ENCODE measurements at places on chromosomes 7 and 10.

DNA sequence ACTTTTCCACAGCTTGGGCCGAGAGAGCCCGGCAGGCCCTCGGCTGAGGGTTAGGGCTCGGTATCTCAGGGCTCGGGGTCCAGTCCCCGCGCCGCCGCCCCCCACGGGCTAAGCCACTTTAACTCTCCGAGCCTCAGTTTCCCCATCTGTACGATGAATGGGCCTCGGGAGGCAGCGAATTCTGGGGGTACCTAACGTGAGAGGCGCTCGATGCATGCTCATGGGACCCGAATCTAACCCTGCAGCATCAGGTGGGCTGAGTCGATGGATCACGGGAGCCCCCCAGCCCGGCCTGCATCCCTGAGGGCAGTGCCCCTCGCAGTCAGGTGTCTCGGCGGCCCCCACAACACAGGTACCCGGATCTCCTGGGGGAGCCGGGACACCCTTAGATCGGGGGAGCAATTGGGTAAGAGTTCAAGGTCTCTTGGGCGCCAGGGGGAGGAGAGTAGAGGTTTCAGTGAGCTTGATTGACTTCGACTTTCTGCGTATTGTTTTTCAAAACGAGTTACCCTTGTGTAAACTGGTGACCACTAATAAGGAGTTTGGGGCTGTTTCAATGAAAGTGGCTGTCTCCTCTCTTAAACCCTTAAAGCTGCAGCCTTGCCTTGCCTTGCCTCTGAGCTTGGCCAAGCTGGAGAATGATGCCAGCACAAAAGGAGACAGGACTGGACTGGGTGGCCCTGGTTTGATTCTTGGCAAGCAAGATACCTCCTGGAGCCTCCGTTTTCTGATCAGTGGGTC is 631 bp downstream of the POR start:
- no peak for DNase-seq

DNA sequence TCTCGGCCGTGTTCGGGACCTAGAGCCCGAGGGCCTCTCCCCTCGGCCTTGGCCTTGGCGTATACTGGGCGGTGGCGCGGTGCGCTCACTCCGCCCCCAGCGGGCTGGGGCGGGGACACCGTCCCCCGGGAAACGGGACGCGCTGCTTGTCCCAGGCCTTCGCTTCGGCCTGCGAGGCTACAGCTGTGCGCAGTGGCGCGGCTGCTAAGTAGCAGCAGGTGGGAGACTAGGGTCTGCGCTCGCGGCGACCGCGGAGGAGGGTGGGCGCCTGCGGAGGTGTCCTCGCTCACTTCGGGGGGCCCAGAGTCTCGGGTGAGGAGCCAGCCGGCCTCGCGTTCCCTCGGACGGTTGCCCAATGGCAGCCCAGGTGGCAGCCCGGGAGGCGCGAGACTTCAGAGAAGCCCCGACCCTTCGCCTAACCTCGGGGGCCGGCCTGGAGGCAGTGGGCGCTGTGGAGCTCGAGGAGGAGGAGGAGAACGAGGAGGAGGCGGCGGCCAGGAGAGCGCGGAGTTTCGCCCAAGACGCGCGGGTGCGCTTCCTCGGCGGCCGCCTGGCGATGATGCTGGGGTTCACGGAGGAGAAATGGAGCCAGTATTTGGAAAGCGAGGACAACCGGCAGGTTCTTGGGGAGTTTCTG is at the start of gene DNAH11:
Gene DNAH11, plus strand, starts transcription at position 149 of the 637 bp plus-strand sequence. Its CDS starts 207 bp downstream, at position 356.
- DNase-seq: peak; percentile 21

GRCh38 chr7:30877015-30877769 is 34.5 kb upstream of the AQP1 start:
- no peak for DNase-seq

- DNase-seq: no peak
Observed at GRCh38 chr10:71126432-71126831, 85.9 kb upstream of the UNC5B start.

DNA sequence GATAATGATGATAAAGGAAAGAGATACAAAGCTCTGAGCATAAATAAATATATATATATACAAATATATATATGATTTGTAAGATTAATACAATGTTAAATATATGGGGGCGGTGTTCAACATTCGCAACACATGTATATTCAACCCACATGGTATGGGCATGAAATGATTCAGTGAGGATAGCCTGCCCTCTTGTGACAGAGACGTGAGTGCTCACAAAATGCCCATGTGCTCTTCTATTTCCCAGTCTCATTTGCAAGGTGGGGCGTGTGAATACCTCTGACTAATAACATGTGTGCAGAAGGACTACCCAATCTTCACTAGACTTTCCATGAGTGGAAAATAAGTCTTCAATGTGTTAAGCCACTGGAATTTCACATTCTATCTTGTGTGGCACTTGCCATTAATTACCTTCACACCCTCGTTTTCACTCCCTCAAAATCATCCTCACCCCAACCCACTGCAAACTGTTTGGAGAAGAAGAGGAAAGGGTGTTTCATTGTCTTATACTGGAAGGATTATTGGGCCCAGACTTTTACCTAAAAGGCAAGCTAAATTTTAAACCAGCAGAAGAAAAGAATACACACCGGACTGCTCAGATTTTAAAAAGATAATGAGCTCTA is 26.9 kb downstream of the ASAH2 start:
- DNase-seq: peak; percentile 64

DNA sequence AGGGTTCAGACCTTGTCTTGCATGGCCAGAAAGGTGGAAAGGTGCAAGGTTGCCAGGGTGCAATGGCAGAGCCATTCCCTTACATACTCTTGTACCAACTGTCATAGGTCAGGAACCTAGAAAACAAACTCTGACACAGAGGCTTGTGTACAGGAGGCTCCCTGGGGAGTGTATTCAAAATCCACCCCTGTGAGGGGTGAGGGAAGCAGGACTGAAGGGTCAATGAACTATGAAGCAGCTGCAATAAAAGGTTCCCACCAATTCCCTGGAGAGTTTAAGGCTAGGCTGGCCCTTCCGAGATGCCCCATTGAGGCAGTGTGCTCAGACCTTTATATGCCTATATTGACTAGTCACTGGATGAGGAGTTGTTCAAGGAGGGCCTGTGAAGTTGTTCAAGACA is 13.9 kb upstream of the CUZD1 start:
- DNase-seq: no peak

GRCh38 chr10:3766046-3766756 is 18.8 kb downstream of the KLF6 start:
- no peak for DNase-seq

DNA sequence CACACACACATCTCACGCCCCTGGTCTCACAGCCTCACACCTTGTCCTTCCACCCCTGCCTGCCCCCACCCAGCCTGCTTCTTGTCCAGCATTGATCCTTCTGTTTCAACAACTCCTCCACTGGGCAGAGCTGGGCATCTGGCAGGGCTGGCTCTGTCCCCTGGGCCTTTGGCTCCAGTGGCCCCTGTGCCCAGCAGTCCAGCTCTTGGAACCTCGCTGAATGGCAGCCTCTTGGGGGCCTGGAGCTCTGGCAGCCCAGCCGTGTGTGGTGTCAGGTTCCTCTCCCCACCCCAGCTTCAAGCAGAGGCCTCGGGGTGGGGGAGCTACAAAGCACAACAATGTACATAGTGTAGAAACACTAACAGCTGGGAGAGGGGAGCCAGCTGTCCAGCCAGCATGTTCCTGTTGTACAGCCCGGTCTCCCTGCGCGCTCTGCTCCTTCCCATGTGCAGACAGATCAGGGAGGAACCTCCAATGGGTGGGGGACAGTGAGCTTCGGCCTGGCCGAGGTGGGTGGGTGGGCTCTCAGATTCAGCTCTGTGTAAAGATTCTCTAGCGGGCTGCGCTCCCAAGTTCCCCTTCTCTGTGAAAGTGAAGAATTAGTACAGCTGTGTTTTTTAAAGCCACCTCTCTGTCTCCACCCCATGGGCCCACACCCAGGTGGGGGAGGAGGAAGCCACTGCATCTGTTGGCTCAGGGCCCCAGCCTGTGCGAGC is 19.4 kb downstream of the ZMIZ2 start:
- DNase-seq: no peak

GRCh38 chr7:123410273-123410904 is 124.0 kb downstream of the IQUB start:
- no peak for DNase-seq

GRCh38 chr7:42964849-42965805 is 33.0 kb downstream of the MRPL32 start:
- DNase-seq: no peak

DNA sequence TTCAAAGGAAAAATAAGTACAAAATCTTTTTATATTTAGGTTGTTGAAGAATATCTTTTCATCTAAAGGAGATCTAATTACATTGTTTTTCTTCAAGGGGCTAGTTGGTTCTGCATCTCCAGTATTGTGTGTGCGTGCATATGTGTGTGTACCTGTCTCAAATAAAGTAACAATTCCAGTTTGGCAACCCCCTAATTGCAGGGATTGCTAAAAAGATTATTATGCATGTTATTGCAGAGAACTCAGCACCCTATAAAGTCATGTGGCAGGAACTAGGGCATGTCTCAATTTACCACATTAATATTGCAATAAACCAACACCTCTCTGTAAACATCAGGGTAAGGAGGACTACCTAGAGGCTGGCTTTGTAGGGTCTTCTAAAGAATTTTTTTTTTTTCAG is 37.0 kb downstream of the MRPS33 start:
- DNase-seq: no peak

GRCh38 chr10:74896788-74897527 is 70.6 kb downstream of the KAT6B start:
- DNase-seq: no peak

DNA sequence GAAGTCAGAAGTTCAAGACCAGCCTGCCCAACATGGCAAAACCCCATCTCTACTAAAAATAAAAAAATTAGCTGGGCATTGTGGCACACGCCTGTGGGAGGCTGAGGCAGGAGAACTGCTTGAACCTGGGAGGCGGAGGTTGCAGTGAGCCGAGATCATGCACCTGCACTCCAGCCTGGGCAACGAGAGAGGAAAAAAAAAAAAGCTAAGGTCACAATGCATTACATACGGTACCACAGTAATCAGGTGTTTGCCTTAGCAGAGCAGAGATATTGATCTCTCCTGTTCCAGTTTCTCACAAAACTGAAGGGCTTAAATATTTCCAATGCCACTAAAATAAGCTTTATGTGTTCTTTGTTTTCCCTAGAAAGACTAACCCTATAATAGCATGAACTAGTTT is 7.5 kb downstream of the PDZD8 start:
- DNase-seq: no peak

DNA sequence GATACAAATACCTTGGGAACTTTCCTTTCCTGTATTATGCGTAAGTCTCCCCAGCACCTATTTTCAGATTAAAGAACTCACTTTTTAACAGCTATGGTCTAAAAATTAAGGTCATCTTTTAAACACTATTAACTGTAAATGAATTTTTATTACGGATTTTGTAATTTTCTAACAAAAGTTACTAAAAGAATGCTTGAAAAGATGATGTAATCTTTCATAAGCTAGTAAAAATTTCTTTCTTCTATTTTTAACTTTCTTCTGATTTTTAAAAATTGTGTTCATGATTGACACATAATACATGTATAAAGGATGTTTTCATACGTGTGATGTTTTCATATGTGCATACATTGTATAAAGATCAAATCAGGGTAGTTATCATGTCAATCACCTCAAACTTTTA is 291.2 kb upstream of the MBL2 start:
- DNase-seq: no peak

DNA sequence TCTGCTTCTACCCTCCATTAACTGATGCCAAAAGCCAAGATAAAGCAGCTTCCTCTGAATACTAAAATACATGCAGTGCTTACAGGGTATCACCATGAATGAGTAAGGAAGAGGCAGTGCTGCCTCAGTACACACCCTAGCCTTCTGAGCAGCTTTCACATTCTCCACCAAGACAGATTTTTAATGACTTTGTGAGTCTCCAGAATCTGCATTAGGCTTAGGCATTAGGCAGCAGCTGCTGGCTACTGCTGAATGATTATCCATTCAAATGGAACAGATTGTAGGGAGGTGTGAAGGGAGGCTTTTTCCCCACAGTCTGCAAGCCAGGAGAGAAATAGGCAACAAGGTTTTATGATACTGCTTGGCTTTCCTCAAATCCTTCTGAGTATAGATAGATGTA is 1226.7 kb upstream of the LRRN3 start:
- no peak for DNase-seq

- DNase-seq: no peak
Observed at GRCh38 chr7:23468526-23469149, 1.7 kb downstream of the IGF2BP3 start.

- DNase-seq: no peak
Observed at GRCh38 chr10:52568309-52568708, 204.3 kb downstream of the MBL2 start.

GRCh38 chr10:99676426-99676825 is 17.1 kb downstream of the ENTPD7 start:
- DNase-seq: no peak

DNA sequence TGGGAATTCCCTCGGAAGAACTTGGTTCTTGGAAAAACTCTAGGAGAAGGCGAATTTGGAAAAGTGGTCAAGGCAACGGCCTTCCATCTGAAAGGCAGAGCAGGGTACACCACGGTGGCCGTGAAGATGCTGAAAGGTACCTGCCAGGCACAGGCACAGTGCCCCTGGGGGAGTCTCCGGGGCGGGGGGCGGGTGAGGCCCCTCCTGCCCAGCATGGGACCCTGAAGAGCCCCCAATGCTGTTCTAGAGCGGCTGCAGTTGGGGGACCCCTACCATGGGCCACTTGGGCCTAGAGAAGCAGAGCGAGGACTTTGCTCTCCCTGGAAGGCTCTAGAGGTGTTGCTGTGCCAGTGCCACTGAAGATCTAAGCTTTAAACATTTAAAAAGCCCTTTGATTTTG is 21.6 kb upstream of the CSGALNACT2 start:
- DNase-seq: no peak

DNA sequence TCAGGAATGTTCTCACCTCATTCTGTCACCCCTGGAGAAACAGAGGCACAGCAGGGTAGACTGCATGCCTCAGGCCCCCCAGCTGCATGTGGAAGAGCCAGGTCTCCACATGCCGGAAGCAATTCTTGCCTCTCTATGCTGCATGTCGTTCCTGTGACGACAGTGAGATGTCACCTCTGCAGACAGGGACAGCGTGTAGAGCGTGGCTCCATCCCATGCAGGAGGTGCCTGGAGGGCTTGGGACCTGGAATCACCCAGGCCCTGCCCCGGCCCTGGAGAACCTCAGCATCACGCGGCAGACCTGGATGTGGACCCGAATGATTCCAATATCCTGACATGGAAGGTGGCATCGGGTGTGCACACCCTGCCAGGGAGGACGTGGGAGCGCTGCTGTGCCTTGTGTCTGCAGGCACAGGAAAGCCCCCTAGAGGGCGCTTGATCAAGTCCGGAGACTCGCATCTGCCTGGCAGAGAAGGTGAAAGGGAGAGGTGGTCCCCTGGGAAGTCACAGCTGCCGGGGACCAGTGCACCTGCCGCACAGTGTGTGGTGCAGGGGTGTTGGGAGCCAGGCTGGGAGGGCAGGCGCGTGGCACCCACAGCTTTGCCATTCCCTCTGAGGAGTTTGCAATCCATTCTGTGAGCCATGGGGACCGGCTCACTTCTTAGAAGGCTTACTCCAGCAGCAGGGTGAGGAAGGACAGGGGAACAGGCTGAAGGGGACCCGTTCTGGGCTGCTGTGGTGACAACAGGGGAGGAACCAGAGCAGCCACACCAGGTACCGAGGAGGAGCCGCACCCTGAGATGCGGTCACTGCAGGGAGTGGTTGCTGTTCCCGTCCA is 45.3 kb upstream of the EN2 start:
- DNase-seq: no peak

- DNase-seq: no peak
Observed at GRCh38 chr10:123906884-123907652, 15.5 kb upstream of the CPXM2 start.

GRCh38 chr7:75716992-75717626 is 21.6 kb downstream of the HIP1 start:
- no peak for DNase-seq
